ENCODE measurements at places on chromosomes 16 and 17. TPM values are rescaled to one million over a fixed set of nuclear protein-coding genes. Genes with fewer than 3 reads are reported as not detected.
A peak's percentile ranks its signal among the peaks of the same experiment; 100 is the strongest.

GRCh38 chr16:88655053-88655732 is 4.3 kb upstream of the CYBA start:
- H3K4me3 ChIP-seq = no peak overlapping the region
- peaks cover 18% of the 10 kb centered on the region for H3K36me3 ChIP-seq
- H3K27me3 ChIP-seq = no peaks in the 10 kb centered on the region
- H3K4me1 ChIP-seq = peaks cover 5% of the 10 kb centered on the region
- DNase-seq = no peak

GRCh38 chr16:89144681-89145080 is 26.9 kb upstream of the CDH15 start:
- H3K27ac ChIP-seq = no peak overlapping the region
- H3K4me3 ChIP-seq = no peak overlapping the region
- peaks cover 26% of the 10 kb centered on the region for H3K36me3 ChIP-seq

The SGCA gene
- not detected for total RNA-seq

GRCh38 chr16:89183975-89184676 is 12.6 kb downstream of the CDH15 start:
- H3K27ac ChIP-seq = no peak overlapping the region
- peaks cover 5% of the 10 kb centered on the region for H3K4me1 ChIP-seq
- no peaks in the 10 kb centered on the region for H3K27me3 ChIP-seq
- DNase-seq = no peak
- no peak overlapping the region for H3K4me3 ChIP-seq

The MFAP4 gene
- 0.47 TPM for total RNA-seq

The ABCC6 gene
- not detected for total RNA-seq

GRCh38 chr17:80964544-80964856 is 27.1 kb upstream of the CHMP6 start:
- H3K27ac ChIP-seq = no peak overlapping the region
- H3K27me3 ChIP-seq = no peaks in the 10 kb centered on the region
- no peak overlapping the region for H3K4me3 ChIP-seq
- peaks cover 4% of the 10 kb centered on the region for H3K36me3 ChIP-seq

- H3K27me3 ChIP-seq = no peaks in the 10 kb centered on the region
- H3K4me3 ChIP-seq = peak overlapping the region; percentile 50
- no peak for DNase-seq
- H3K4me1 ChIP-seq = peaks cover 21% of the 10 kb centered on the region
- no peak overlapping the region for H3K27ac ChIP-seq
These were observed 2.2 kb downstream of the LMF1 start for GRCh38 chr16:968620-969019.

DNA sequence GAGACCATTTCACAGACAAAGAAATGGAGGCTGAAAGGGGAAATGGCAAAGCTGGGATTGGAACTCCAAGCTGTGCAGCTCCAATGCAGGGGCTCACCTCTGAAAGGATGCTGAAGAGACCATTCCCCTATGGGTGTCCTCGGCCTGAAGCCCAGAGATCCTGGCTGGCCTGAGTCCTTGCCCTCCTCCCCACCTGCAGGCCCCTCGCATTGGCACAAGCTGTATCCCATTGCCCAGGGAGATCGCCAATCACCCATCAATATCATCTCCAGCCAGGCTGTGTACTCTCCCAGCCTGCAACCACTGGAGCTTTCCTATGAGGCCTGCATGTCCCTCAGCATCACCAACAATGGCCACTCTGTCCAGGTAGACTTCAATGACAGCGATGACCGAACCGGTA is 2.6 kb downstream of the CA7 start:
- no peaks in the 10 kb centered on the region for H3K36me3 ChIP-seq
- H3K4me1 ChIP-seq = peaks cover 11% of the 10 kb centered on the region
- H3K27me3 ChIP-seq = peaks cover 37% of the 10 kb centered on the region
- no peak for DNase-seq
- H3K27ac ChIP-seq = no peak overlapping the region

The KRT25 gene
- total RNA-seq = not detected

GRCh38 chr17:10247810-10248209 is 49.4 kb upstream of the GAS7 start:
- H3K27me3 ChIP-seq = peaks cover 6% of the 10 kb centered on the region
- H3K27ac ChIP-seq = no peak overlapping the region
- H3K4me1 ChIP-seq = peaks cover 8% of the 10 kb centered on the region
- H3K4me3 ChIP-seq = no peak overlapping the region
- H3K36me3 ChIP-seq = no peaks in the 10 kb centered on the region
- DNase-seq = no peak

GRCh38 chr17:76645481-76645880 is 1.9 kb upstream of the ST6GALNAC1 start:
- H3K27ac ChIP-seq = no peak overlapping the region
- H3K27me3 ChIP-seq = no peaks in the 10 kb centered on the region
- no peak overlapping the region for H3K4me3 ChIP-seq
- no peak for DNase-seq
- peaks cover 1% of the 10 kb centered on the region for H3K36me3 ChIP-seq

The FAM171A2 gene
- total RNA-seq = 0.43 TPM

- H3K4me1 ChIP-seq = peaks cover 19% of the 10 kb centered on the region
- no peak overlapping the region for H3K4me3 ChIP-seq
- DNase-seq = no peak
These were observed 8.4 kb downstream of the ZNF319 start for GRCh38 chr16:57992084-57992483.

GRCh38 chr17:49753959-49754391 is 10.0 kb downstream of the FAM117A start:
- peak overlapping the region; percentile 78 for H3K27ac ChIP-seq
- DNase-seq = no peak
- no peaks in the 10 kb centered on the region for H3K27me3 ChIP-seq
- H3K4me1 ChIP-seq = peaks cover 71% of the 10 kb centered on the region

DNA sequence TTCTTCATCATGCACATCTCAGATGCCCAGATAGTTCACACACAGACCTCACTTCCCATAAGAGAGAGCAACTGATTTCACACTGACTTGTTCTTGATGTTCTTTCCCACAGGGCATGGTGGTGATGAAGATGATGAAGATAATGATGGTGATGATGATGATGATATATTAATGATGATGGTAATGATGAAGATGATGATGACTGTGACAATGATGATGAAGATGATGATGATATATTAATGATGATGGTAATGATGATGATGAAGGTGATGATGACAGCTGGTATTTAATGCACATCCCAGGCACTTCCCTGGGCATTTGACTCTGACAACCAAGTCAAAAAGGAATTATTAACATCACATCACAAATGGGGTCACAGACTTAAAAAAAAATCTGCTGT is 225.2 kb downstream of the MAF start:
- DNase-seq = no peak
- H3K27ac ChIP-seq = no peak overlapping the region
- H3K27me3 ChIP-seq = peaks cover 5% of the 10 kb centered on the region
- H3K4me3 ChIP-seq = no peak overlapping the region
- peaks cover 11% of the 10 kb centered on the region for H3K4me1 ChIP-seq
- peaks cover 4% of the 10 kb centered on the region for H3K36me3 ChIP-seq

GRCh38 chr16:78584213-78584860 is 484.9 kb downstream of the WWOX start:
- H3K4me1 ChIP-seq = no peaks in the 10 kb centered on the region
- no peak for DNase-seq
- H3K27me3 ChIP-seq = no peaks in the 10 kb centered on the region
- no peak overlapping the region for H3K27ac ChIP-seq
- H3K36me3 ChIP-seq = no peaks in the 10 kb centered on the region

DNA sequence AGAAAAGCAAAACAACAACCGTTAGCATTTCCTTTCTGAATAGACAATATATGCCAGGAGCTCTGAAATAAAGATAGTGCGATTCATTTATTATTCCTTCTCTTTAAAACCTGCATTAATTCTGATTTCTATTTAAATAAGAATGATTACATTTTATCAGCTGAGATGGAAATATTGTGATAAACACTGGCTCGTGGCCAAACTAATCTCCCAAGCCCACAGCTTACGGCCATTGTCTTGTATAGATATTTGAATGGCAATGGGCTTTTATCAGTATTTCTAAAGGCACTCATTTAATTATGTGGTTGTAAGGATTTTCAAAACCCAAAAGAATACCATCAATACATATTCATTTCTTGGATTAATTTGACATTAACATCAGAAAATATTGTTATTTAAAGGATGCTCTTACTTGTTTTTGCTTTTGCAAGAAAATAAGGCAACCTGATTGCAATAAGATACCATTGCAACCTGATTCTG is 123.7 kb upstream of the IRX5 start:
- no peak overlapping the region for H3K27ac ChIP-seq
- DNase-seq = no peak
- no peak overlapping the region for H3K4me3 ChIP-seq
- peaks cover 5% of the 10 kb centered on the region for H3K27me3 ChIP-seq
- H3K36me3 ChIP-seq = no peaks in the 10 kb centered on the region

- peak; percentile 53 for DNase-seq
- no peaks in the 10 kb centered on the region for H3K36me3 ChIP-seq
- no peaks in the 10 kb centered on the region for H3K27me3 ChIP-seq
- H3K27ac ChIP-seq = no peak overlapping the region
- peaks cover 34% of the 10 kb centered on the region for H3K4me1 ChIP-seq
These were observed 71.5 kb downstream of the GAS7 start for GRCh38 chr17:10126616-10127501.

- no peak overlapping the region for H3K4me3 ChIP-seq
- H3K27me3 ChIP-seq = no peaks in the 10 kb centered on the region
These were observed 331.8 kb upstream of the CDH11 start for GRCh38 chr16:65453646-65454045.

- H3K4me1 ChIP-seq = no peaks in the 10 kb centered on the region
- H3K27ac ChIP-seq = no peak overlapping the region
- no peaks in the 10 kb centered on the region for H3K27me3 ChIP-seq
- DNase-seq = no peak
These were observed 13.8 kb upstream of the AATK start for GRCh38 chr17:81179861-81180260.

The PRAC2 gene
- not detected for total RNA-seq

DNA sequence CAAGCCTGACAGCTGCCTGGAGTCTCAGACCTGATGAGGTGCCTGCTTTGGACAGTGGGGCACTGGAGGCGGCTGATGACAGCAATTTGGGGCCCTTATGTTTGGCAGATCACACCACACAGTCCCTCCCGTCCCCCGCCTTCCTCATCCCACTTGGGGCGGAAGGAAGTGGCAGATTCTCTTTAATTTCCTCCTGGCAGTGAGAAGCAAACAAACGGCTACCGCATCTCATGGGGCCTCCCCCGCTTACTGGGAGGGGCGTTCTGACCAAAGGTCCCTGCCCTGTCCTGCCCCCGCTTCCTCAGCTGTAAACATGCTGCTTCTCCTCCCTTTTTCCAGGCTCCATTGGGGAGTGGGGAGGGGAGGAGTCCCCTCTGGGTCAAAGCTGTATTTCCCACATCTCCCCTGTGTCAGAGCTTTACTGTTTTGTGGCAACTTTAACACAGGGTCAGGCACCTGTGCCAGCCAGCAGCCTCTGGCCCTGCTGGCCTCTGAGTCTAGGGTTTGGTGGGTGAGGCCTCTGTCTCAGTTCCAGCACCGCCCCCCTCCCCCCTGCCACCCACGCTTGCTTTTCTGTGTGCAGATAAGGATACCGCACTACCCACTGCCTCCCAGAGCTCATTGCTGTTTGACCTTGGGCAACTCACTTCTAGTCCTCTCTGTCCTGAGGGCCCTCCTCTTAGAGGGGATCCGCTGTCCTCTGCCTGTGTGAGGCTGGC is 5.4 kb upstream of the NFATC3 start:
- H3K36me3 ChIP-seq = peaks cover 64% of the 10 kb centered on the region
- peak; percentile 94 for DNase-seq
- H3K4me3 ChIP-seq = peak overlapping the region; percentile 67
- H3K4me1 ChIP-seq = peaks cover 84% of the 10 kb centered on the region

The ADAT1 gene
- 41.7 TPM for total RNA-seq

GRCh38 chr17:79029327-79030009 is 5.5 kb downstream of the C1QTNF1 start:
- DNase-seq = no peak
- H3K4me3 ChIP-seq = no peak overlapping the region
- no peaks in the 10 kb centered on the region for H3K36me3 ChIP-seq
- H3K4me1 ChIP-seq = peaks cover 3% of the 10 kb centered on the region
- H3K27me3 ChIP-seq = peaks cover 19% of the 10 kb centered on the region
- H3K27ac ChIP-seq = no peak overlapping the region

GRCh38 chr16:65728167-65728566 is 606.3 kb upstream of the CDH11 start:
- no peak overlapping the region for H3K4me3 ChIP-seq
- peaks cover 2% of the 10 kb centered on the region for H3K27me3 ChIP-seq
- no peak overlapping the region for H3K27ac ChIP-seq
- no peaks in the 10 kb centered on the region for H3K4me1 ChIP-seq
- DNase-seq = no peak

- no peak overlapping the region for H3K27ac ChIP-seq
- DNase-seq = peak; percentile 70
- peaks cover 2% of the 10 kb centered on the region for H3K27me3 ChIP-seq
- no peak overlapping the region for H3K4me3 ChIP-seq
- H3K4me1 ChIP-seq = peaks cover 58% of the 10 kb centered on the region
These were observed 42.7 kb downstream of the DYNLRB2 start for GRCh38 chr16:80583466-80583865.

DNA sequence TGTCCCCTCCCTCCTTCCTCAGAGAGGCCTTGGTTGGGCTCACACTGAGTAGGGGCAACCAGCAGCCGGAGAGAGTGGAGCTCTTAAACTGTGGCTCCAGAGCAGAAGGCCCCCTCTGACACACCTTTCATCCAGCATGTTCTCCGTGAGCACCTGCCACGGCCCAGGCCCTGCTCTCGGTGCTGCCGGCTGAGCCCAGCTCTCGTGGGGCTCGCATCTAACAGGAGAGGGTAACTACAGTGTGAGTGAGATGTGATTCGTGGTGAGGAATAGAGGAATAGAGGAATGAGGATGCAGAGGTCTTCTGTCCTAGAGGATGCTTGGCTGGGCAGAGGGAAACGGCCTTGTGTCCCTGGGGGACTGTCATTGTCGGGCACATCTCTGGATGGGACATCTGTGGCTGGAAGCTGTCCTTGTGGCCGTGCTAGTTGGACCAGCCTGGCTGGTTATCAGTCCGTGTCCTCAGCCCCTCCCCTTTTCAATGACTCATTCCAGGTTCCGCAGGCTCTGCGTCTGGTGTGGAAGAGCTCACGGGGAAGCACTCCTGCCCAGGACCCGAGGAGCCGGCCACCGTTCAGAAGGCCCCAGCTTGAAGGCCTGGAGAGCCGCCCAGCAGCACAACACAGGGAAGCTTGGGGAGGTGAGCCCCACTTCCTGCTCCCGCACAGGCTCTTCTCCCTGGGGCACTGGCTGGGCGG is 11.9 kb upstream of the DNASE1 start:
- peaks cover 16% of the 10 kb centered on the region for H3K4me1 ChIP-seq
- H3K36me3 ChIP-seq = no peaks in the 10 kb centered on the region
- H3K4me3 ChIP-seq = no peak overlapping the region
- no peak overlapping the region for H3K27ac ChIP-seq
- no peak for DNase-seq
- no peaks in the 10 kb centered on the region for H3K27me3 ChIP-seq

DNA sequence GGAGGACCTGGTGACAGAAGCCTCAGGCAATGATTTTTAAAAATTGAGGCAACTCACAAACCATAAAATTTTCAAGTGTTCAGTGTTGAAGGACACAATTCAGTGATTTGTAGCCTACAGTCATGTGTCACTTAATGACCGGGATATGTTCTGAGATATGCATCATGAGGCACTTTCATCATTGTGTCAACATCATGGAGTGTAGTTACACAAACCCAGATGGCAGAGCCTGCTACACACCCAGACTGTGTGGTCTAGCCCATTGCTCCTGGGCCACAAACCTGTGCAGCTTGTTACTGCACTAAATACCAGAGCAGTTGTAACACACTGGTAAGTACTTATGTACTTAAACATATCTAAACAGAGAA is 1.6 kb downstream of the PRSS41 start:
- no peaks in the 10 kb centered on the region for H3K36me3 ChIP-seq
- no peak overlapping the region for H3K27ac ChIP-seq
- DNase-seq = no peak

GRCh38 chr17:7478276-7479212 is 887 bp downstream of the ZBTB4 start:
- peak; percentile 79 for DNase-seq
- peak overlapping the region; percentile 96 for H3K4me3 ChIP-seq
- H3K36me3 ChIP-seq = peaks cover 20% of the 10 kb centered on the region
- H3K27me3 ChIP-seq = no peaks in the 10 kb centered on the region
- H3K4me1 ChIP-seq = peaks cover 62% of the 10 kb centered on the region

Data from activated CD8-positive, alpha-beta T cell treated with anti-CD3 and anti-CD28 coated beads for 36 hours (primary cell).